ENCODE measurements at places on chromosomes 7 and 10.

- no peak for DNase-seq
These were observed 70.5 kb downstream of the SFMBT2 start for GRCh38 chr10:7340179-7340874.

GRCh38 chr10:46257099-46257498 is 29.7 kb upstream of the ANTXRL start:
- no peak for DNase-seq

- DNase-seq: no peak
These were observed 135.2 kb downstream of the ADAM12 start for GRCh38 chr10:126252884-126253610.

DNA sequence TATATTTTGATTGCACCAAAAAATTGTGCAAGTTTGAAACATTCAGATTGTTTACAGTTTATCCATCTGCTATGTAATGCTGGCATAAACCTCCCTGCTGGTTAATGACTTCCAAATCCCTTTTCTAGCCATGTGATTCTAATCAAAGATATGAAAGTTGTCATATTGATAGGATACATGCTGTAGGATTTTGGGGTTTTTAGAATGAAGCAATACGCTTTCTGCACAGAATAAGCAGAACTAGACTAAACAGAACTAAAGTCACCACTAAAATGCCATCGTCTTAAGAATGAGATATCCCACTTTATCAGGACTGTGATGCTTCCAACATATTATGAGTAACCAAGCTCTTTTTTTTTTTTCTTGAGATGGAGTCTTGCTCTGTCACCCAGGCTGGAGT is 856 bp downstream of the SSMEM1 start:
- DNase-seq: no peak

GRCh38 chr10:119211176-119211575 is 3.8 kb downstream of the GRK5 start:
- no peak for DNase-seq

GRCh38 chr10:21279217-21279575 is 246.3 kb downstream of the SKIDA1 start:
- DNase-seq: no peak

- DNase-seq: no peak
These were observed 4.1 kb upstream of the ARHGAP21 start for GRCh38 chr10:24727786-24728185.

GRCh38 chr10:125060482-125060825 is 99.9 kb downstream of the CTBP2 start:
- no peak for DNase-seq

- DNase-seq: no peak
These were observed 603.1 kb upstream of the LRRTM3 start for GRCh38 chr10:66322777-66323176.

DNA sequence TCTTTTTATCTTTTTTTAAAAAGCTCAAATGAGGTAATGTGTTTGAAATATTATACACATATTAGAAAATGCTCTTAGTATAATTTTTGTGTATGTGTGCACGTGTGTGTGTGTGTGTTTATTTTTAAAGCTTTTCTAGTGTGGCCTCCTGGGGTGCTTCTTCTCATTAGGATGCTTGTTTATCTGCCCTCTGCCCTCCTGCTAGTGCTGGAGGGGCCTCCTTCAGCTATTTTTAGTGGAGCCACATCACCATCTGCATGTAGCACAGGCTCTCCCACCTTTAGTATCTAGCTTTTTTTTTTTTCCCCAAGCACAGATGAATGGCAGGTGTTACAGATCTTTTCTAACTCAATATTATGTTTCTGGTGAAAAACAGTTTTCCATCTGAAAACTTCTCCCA is 155.7 kb upstream of the TMEM229A start:
- no peak for DNase-seq

GRCh38 chr10:62813981-62814380 is 2.2 kb downstream of the EGR2 start:
- DNase-seq: no peak

DNA sequence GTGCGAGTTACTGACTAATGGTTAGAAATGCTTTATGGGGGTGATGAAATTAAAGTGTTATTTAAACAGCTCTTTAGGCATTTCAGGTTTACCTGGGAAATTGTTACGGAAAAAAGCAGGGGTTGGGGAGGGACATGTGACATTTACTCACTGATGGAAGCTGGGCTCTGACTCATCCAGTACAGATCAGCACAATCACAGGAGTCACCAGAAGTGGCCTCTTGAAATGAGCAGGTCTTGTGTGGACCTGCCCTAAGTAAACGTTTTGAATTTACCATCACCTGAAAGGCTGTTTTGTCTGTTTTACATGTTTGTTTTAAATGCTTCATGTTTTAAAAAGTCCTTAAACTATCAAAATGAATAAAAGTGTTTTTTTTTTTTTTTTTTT is 2.3 kb downstream of the GLRX3 start:
- peak; percentile 73 for DNase-seq

DNA sequence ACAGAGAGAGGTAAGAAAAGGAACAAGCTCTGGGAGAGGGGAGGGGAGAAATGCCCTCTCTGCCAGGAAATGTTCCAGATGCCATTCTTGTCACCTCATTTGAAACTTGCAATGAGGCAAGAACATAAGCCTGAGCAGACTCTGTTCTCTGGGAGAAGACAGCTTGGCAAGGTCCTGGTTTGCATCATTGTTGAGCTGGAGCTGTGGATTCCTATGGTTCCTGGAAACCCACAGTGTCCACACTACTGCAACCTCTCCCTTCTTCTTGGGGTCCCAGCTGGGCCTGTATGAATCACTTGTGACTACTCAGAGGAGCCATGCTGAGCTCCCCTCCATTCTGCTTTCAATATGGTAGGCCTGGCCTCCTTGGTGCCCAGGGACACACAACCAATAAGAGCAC is 60.8 kb upstream of the HECTD2 start:
- no peak for DNase-seq

- DNase-seq: peak; percentile 14
These were observed 574 bp downstream of the UTF1 start for GRCh38 chr10:133230387-133231195.

Data from activated CD4-positive, alpha-beta T cell treated with anti-CD3 and anti-CD28 coated beads, Interleukin-2, Interleukin-6, amounts not matched to agents 100 ng/mL and 50 ng/mL, durations not matched to agents 16 hours and 8 hours (primary cell).